ENCODE measurements at places on chromosomes 2 and 18.

GRCh38 chr2:30639836-30640235 lies 167.4 kb downstream of the CAPN13 start:
- DNase-seq = no peak

- no peak for DNase-seq
Measured at GRCh38 chr2:239587841-239588240, 187.0 kb upstream of the HDAC4 start.

DNA sequence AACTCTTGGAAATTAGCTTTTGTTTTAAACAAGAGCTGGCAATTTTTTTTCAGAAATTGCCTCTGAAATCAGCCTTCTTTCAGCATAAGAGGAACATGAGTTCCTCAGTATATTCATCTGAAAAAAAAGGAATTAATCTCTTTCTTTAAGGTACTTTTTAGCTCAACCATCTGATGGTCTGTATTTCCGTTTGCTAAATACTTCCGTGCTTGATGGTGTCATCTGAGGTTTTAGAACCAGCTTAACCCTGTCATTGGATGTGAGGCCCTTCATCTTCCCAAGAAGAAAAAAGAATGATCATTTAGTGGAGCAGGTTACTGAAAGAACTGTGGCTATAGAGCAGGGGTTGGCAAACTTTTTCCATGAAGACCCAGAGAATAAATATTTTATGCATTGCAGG lies 175.0 kb downstream of the TRABD2A start:
- no peak for DNase-seq

DNA sequence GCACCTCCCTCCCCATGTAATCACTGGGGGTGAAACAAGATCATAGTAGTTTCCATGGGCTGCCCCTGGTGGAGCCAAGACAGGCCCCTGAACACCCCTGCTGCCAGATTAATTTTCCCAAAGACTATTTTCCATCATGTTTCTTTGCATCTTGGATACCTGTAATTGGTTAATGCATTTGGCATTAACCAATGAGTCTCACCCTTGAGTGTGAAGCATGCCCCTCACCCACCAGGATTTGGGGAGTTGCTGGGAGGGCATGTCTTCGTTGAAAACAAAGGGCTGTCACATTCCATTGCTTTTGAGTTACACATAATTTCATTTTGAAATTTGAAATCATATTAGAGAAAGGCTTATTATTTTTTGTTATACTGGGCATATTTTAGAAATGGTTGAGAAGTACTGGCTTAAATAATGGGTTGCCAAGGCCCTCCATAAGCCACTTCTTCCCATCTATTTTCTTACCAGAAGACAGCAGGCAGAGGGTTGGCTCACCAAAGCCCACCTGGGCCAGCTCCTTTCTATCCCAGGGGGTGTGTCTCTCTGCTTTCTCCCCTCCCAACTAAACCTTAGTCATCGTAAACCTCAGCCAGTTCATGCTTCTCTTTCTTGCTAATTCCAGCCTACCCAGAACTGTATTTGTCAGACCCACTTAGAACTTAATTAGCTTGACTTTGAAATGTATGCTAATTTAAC lies 51.8 kb downstream of the ATIC start:
- no peak for DNase-seq

DNA sequence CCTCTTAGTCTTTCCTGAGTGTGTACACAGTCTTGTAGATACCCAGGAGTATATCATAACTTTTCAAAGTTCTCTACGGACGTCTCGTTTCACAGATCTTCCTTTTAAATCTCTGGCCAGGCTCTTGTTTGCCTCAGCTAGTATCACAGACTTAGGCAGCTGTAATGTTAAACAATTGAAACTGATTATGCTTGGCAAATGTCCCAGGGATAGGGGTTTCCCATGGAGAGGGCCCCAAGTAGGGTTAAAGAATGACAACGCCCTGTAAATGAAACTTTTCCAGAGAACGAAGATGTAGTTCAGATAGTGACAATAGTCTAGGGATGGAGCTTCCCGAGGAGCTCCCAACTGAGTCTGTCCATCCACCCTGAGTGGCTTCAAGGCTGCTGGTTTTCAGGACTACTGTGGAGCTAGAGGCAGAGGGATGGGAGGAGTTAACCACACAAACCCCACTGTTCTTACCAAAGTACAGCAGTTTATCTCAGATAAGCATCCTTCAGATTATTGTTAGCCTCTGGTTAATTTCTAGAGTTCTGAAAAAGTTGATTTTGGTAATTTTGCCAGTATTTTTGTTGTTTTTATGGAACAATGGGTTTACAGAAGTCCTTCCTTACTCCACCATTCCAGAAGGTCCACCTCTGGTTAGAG lies 9.1 kb downstream of the NEURL3 start:
- DNase-seq = no peak

GRCh38 chr2:12278217-12278750 lies 438.5 kb upstream of the TRIB2 start:
- DNase-seq = no peak

DNA sequence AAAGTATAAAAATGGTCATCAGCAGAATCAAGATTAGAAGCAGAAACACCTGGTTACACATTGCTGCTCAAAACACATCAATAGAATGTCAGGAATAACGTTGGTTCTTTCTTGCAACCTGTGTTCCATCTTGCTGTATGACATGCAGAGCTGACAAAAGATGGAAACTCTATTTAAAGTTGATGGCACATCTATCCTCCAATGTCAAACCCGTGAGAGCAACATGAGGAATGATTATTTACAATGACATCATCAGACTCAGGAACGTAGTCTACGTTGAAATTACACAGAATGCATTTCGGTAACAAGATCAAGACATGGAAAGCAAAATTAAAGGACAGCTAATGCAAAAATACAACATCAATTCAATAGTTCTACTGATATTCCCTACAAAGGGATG lies 26.2 kb upstream of the TTN start:
- no peak for DNase-seq

- DNase-seq = no peak
Measured at GRCh38 chr2:12884713-12885282, 168.1 kb downstream of the TRIB2 start.

DNA sequence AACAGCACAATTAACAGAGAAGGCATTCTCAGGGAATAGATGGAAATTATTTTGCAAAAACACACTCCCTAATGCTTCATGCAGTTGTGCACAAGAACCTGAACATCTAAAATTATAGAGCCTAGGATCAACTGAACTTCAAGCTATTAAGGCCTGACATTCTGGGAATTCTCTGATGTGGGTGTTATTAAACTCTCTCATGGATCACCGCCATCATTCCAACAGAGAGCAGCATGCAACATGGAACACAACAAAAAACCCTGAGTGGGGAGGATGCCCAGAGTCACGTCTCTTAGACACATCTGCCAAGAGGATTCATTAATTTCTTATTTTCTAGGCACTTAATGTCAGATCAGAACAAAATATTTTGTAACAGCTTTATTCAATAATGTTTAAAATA lies 543.8 kb downstream of the ERBB4 start:
- DNase-seq = no peak

GRCh38 chr18:48390641-48391040 lies 18.5 kb downstream of the ZBTB7C start:
- no peak for DNase-seq

DNA sequence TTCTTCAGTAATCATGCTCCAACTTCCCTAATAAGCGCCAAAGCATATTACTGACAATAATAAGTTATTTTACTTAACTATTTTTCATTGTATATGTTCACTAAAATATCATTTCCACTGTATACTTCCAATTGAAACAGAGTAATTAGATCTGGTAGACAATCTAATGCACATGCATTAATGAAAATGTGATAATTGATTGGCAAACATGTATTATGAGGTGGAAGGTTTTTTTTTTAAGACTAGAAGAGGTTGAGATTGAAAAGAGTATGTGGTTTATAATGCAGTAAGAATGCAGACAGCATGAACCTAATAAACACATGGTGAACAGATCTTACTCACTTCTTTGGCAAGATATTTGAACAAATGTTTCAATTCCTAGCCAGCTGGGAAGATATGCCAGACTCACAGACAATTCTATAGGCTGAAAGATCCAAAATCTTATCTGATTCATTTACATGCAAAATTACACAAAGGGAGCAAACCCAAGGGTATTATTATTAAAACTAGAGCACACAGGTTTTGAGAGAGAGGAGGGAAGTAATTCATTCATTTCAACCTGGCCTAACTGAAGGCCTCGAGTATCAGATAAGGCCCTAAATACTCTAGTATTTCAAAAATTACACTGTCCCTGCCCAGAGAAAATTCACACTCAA lies 2.8 kb downstream of the NCKAP1 start:
- DNase-seq = no peak

GRCh38 chr2:101330253-101330933 lies 21.9 kb upstream of the RNF149 start:
- DNase-seq = peak; percentile 17

DNA sequence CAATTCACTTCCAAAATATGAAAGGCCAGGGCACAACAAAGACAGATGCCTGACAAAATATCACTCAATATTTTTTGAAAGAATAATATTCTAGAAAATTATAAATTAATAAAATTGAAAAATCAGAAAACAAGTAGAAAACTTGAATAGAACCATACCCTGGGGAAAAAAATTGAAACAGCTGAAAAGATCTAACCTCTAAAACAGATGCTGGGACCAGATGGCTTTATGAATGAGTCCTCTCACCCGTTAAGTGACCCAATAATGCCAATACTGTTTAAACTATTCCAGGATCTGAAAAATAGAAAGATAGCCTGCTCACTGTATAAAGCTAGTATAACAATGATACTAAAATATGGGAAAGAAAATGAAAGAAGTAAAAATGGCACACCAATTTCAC lies 322.3 kb upstream of the VWC2L start:
- no peak for DNase-seq

DNA sequence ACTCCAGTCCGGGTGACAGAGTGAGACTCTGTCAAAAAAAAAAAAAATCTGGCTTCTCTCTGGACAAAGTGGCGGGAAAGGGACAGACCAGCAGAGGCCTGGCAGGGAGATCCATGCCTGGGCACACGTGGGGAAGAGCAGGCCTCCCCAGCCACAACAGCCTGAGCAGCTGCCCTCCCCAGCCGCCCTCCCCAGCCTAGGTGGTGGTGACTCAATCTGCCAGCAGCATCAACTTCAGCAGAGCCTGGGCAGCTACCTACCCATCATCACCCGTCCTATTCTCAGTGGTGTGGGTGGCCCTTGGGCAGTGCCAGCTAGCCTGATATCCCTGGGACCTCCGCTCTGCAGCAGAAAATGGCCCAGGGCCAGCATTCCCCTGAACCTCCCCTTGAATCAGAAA lies 612.4 kb downstream of the FBXO15 start:
- no peak for DNase-seq

DNA sequence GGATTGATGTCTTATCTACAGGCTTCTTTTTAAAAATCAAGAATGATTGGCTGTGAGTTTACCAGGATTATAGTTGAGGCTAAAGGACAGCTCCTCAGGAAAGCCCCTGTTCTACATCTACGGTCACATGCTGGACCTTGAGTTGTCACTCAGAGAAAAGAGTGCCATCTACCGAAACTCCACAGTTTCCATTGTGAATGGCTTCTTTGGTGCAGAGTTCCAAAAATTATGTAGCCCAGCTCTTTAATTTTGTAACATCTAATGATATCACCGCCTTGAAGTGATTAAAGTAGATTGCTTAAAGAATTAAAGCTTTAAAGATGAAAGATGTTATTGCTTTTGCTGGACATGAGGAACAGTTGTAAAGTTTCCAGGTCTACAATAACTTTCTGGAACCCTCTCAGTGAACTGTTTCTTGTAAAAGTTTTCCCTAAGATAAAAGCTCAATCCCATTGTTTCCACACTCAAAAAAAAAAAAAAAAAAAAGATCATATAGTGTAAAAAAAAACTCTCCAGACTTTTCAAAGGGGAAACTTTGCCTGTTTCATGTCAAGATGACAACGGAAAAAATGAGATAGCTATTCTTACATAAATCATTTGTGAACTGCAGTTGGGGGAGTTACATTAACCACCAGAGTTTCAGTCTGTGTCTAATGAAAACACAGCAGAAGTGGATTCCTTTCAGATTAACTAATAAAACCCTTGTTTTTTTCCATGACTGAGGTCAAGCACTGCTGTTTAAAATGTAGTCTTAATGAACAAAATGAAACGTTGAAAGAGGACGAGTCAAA lies 4.3 kb downstream of the COL3A1 start:
- peak; percentile 9 for DNase-seq

DNA sequence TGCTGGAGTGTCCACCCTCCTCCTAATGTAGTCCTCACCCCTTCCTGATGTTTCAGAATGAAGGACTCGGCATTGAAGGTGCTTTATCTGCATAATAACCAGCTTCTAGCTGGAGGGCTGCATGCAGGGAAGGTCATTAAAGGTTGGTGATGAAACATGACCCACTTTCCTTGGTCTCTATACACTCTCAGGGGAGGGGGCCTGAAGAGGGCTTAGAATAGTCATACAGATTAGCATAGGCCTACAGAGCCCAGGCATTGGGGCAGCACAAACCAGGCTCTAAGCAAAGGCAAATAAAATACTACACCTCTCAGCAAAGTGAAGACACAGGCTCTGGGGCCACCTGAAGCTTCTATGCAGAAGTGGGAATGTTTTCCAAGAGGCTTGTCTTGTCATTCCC lies 1.8 kb downstream of the IL36RN start:
- DNase-seq = no peak

- DNase-seq = no peak
Measured at GRCh38 chr2:163455815-163456214, 280.0 kb downstream of the FIGN start.

DNA sequence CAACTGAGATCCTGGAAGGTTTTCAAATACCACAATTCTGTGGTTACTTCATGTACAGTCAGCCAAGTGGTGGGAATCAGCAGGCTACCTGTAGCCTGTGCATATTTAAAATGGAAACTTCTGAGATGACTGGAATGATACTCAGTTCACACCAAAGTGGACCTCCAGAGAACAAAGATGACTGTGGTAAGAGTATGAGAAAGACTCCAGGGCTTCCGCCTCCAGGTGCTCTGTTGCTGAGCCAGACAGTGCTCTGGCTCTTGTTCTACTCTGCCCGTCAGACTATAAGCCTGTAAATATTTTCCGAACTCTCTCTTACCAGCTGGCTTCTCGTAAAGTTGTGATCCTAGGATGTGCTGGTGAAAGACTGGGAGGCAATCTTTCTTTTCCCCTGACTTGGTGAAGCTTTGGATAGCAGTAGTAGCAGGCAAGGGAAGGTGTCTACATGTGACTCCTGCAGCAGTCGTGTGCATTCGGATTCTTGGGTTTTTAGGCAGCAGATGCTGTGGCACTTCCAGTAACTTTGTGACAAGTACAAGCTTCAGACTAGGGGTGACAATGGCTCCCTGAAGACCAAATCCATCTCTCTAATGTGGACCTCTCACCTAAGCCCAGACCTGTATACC lies 23.1 kb downstream of the ST3GAL5 start:
- DNase-seq = no peak

DNA sequence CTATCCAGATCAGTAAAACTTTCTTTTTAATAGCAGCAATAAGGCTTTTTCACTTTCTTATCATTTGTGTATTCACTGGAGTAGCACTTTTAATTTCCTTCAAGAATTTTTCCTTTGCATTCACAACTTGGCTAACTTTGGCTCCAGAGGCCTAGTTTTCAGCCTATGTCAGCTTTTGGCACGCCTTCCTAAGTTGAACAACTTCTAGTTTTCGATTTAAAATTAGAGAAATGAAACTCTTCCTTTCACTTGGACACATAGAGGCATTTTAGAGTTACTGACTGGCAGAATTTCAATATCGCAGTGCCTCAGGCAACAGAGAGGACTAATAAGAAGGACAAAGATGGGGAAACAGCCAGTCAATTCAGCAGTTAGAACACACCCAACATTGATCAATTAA lies 577.4 kb downstream of the DSC3 start:
- DNase-seq = no peak

All from CD4-positive, CD25-positive, alpha-beta regulatory T cell (primary cell).